ENCODE measurements at places on chromosomes 13 and 19. TPM values are rescaled to one million over a fixed set of nuclear protein-coding genes. Genes with fewer than 3 reads are reported as not detected.

Gene CCL25
- not detected for total RNA-seq

Gene ERICH4
- total RNA-seq: not detected

Gene PCDH9
- 8.7 TPM for total RNA-seq

Gene KLK14
- total RNA-seq: not detected

Gene ADGRE1
- total RNA-seq: not detected

Gene TMPRSS9
- 0.26 TPM for total RNA-seq

Gene DAND5
- total RNA-seq: not detected

Gene CASP14
- not detected for total RNA-seq

Gene REXO1
- total RNA-seq: 17.1 TPM

Gene PHLDB3
- total RNA-seq: 8.0 TPM

Gene ZNF850
- total RNA-seq: 3.0 TPM

Gene LILRB1
- not detected for total RNA-seq

Gene PPM1N
- total RNA-seq: 1.2 TPM

Gene TNNT1
- total RNA-seq: 20.3 TPM

Gene CEACAM16
- not detected for total RNA-seq

Gene FCER2
- total RNA-seq: not detected

Gene GPR18
- not detected for total RNA-seq

Gene ERFL
- total RNA-seq: not detected

Gene ZNF329
- 5.7 TPM for total RNA-seq

Gene PRR22
- 0.13 TPM for total RNA-seq

Gene ANGPTL8
- total RNA-seq: not detected

Gene ZNF600
- total RNA-seq: 1.0 TPM

Gene IL4I1
- total RNA-seq: not detected

Gene ZFP82
- 4.4 TPM for total RNA-seq

Gene ATP8A2
- total RNA-seq: 1.2 TPM

Gene IGFLR1
- total RNA-seq: 6.9 TPM

Gene TJP3
- total RNA-seq: 0.26 TPM

Gene C19orf18
- not detected for total RNA-seq

Gene LILRB2
- total RNA-seq: not detected

Gene NCAN
- total RNA-seq: 0.08 TPM

Gene C13orf42
- total RNA-seq: not detected

Gene ZNF91
- total RNA-seq: 16.8 TPM

Gene C19orf67
- not detected for total RNA-seq

Gene PRR19
- total RNA-seq: 0.88 TPM

Gene MARCHF2
- 50.5 TPM for total RNA-seq

Gene SLAIN1
- 0.91 TPM for total RNA-seq

Gene BRCA2
- 4.1 TPM for total RNA-seq

Gene SULT2B1
- not detected for total RNA-seq

Gene SMIM44
- not detected for total RNA-seq

Gene NECTIN2
- 164 TPM for total RNA-seq

Gene KLC3
- total RNA-seq: not detected

Gene NTF4
- not detected for total RNA-seq

Gene TMEM59L
- total RNA-seq: 3.8 TPM

Gene FRY
- total RNA-seq: 0.64 TPM

Gene BRME1
- not detected for total RNA-seq

Gene ZNF816
- 6.3 TPM for total RNA-seq

Gene ZNF90
- total RNA-seq: 5.2 TPM

Gene UBE2L5
- total RNA-seq: not detected

Gene RASA3
- 33.3 TPM for total RNA-seq
